ENCODE measurements at places on chromosomes 1 and 21.

GRCh38 chr1:178093494-178093950, 382 bp upstream of the RASAL2 start:
- H3K4me1 ChIP-seq, result peaks cover 14% of the 10 kb centered on the region
- DNase-seq, result peak; percentile 94
- no peaks in the 10 kb centered on the region for H3K36me3 ChIP-seq
- H3K27ac ChIP-seq, result peak overlapping the region; percentile 58
- H3K27me3 ChIP-seq, result no peaks in the 10 kb centered on the region

DNA sequence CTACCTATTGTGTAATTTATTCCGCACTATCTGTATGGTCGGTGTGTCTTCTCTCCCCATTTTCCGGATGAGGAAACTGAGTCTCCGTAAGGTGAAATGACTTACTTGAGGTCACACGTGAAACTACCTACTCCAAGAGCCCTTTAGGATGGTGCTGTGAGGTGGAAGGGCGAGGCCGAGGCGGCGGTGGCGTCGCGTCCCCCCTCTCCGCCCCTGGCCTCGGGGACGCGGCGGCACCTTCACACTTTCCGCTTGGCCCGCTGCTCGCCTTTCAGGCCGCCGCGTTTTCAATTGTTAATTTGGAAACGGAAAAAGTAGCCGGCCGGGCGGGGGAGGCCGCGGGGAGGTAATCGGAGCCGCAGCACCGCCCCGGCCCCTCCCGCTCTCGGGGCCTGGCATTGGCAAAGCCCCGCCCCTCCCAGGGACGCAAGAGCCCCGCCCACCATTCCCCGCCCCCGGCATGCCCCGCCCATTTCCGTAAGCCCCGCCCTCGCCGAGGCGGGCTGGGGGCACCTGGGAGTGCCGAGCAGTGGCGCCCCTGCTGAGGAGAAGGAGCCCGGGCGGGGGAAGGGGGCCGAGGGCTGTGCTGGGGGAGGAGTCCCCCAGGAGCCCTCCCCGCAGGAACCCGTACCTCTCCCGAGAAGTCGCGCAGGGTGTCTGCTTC, 18.6 kb downstream of the KCNQ4 start:
- H3K4me1 ChIP-seq, result no peaks in the 10 kb centered on the region
- H3K4me3 ChIP-seq, result no peak overlapping the region
- H3K27ac ChIP-seq, result no peak overlapping the region
- DNase-seq, result no peak
- H3K36me3 ChIP-seq, result no peaks in the 10 kb centered on the region
- H3K27me3 ChIP-seq, result no peaks in the 10 kb centered on the region

DNA sequence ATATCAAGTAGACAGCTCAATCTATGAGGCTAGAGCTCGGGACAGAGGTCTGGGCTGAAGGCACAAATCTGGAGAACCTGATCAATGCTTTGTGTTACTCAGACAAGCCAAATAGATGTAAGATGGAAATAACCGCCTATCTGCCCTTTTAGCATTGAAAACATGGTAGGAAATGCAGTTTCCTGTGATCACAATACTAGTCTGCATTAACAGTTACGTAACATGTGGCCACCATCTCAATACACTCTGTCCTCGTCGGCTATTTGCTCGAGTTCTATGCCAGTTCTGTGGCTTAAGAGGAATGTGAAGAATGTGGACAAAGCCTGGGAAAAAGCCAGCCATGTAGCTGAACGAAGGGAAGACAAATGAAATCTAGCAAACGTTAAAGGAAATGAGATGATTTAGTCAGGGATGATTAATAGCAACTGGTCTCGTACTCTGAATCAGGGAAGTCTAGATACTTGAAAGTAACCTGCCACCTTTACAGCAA, 73.3 kb downstream of the HSF2BP start:
- peak overlapping the region; percentile 92 for H3K27ac ChIP-seq
- peak; percentile 90 for DNase-seq
- H3K4me3 ChIP-seq, result no peak overlapping the region
- no peaks in the 10 kb centered on the region for H3K27me3 ChIP-seq

GRCh38 chr1:36223381-36223995, 755 bp upstream of the THRAP3 start:
- H3K36me3 ChIP-seq, result peaks cover 16% of the 10 kb centered on the region
- H3K27me3 ChIP-seq, result no peaks in the 10 kb centered on the region
- peak overlapping the region; percentile 90 for H3K27ac ChIP-seq
- DNase-seq, result peak; percentile 58
- H3K4me3 ChIP-seq, result peak overlapping the region; percentile 81

DNA sequence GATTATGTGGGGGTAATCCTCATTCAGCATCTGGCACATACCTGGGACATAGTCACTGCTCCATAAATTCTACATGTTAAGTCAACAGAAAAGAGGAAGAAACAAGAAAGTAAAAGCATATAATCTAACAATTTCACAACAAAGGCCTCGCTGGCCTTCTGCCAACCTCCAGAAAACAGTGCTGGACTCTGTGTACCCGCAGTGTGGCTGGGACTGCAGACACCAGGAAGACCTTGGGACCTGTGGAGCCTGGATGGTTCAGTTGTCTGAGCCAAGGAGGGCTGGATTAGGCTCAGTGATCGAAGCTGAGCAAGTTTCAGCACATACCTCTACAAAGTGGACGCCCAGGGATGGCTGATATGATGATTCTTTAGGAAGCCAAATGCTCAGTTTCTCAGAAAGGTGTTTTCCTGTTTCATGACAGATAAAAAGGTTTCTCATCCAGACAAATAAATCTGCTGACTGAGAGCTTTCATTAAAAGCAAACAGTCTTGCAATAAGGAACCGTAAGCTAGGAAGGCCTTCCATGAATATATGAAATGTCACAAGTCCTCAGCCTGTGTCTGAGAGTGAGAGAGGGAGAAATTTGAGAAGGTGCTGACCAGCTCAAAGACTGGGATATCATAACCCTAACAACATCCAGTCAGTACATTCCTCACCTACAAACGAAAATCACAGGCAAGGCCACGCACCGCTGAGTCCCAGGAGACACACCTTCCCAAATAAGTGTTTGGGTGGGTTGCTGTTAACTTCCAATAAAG, 48.4 kb downstream of the CAPZB start:
- H3K4me1 ChIP-seq, result peaks cover 33% of the 10 kb centered on the region
- peak; percentile 42 for DNase-seq
- H3K4me3 ChIP-seq, result no peak overlapping the region
- H3K36me3 ChIP-seq, result peaks cover 3% of the 10 kb centered on the region

- H3K27ac ChIP-seq, result no peak overlapping the region
- H3K36me3 ChIP-seq, result no peaks in the 10 kb centered on the region
- no peaks in the 10 kb centered on the region for H3K27me3 ChIP-seq
- no peaks in the 10 kb centered on the region for H3K4me1 ChIP-seq
- H3K4me3 ChIP-seq, result peak overlapping the region; percentile 65
Measured at GRCh38 chr1:192809307-192810252, 741 bp downstream of the RGS2 start.

DNA sequence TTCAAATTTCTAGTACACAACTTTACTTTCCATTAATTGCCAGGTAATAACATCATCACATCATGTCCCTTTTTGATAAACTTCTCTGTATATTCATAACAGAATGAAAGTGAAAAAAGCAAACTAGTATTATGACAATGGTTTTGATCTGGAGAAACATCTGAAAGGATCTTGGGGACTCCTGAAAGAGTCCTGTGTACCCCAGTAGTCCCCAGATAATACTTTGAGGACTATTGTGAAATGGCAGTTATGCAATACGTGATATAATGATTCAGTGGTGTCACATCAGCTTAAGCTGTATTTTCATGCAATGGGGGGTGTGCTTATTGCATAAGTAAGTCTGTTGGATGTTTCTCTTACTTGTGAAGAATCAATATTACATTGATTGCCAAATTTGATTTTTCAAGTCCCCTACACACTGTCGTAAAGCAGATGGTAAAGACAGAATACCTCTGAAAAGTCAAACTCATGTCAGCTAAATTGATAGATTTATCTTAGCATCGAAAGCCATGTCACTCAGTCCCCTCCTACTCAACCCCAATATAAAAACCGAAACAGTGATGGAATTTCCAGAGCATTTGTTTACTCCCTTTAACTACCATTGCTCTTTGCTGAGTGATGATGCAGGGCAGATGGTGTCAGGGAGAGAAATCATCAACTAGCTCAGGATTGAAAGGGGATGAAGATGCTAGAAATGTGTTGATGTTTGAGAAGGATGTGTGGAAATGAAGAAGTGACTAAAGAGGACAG, 146.7 kb upstream of the C1orf105 start:
- no peaks in the 10 kb centered on the region for H3K36me3 ChIP-seq
- no peak overlapping the region for H3K27ac ChIP-seq
- H3K4me1 ChIP-seq, result no peaks in the 10 kb centered on the region
- H3K27me3 ChIP-seq, result no peaks in the 10 kb centered on the region
- no peak overlapping the region for H3K4me3 ChIP-seq
- no peak for DNase-seq

DNA sequence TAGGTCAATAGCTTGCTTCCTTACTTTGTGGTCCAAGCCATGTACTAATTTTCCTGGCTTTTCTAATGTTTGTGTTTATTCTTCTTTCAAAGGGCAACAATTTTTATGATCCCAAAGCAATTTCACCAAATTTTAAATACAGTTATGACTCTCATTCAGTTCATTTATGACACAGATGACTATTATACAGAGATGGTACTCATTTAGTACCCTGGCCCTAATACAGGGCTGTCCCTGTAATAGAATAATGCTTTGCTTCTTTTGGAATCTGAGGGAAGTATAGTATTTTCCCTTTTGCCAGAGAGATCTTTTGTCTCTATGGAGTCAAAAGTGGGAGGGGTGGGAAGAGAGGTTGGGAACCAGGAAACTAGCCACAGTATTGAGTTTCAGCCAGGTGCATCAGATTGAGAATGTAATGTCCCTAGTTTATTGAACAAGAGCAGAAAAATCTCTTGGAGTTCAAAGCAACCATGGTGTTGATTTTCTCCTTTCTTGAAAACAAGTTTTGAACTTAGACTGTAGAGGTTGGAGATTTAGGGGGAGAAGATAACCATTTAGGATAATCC, 20.4 kb downstream of the DENND2D start:
- H3K27ac ChIP-seq, result no peak overlapping the region
- H3K27me3 ChIP-seq, result no peaks in the 10 kb centered on the region
- peaks cover 30% of the 10 kb centered on the region for H3K36me3 ChIP-seq
- DNase-seq, result no peak

DNA sequence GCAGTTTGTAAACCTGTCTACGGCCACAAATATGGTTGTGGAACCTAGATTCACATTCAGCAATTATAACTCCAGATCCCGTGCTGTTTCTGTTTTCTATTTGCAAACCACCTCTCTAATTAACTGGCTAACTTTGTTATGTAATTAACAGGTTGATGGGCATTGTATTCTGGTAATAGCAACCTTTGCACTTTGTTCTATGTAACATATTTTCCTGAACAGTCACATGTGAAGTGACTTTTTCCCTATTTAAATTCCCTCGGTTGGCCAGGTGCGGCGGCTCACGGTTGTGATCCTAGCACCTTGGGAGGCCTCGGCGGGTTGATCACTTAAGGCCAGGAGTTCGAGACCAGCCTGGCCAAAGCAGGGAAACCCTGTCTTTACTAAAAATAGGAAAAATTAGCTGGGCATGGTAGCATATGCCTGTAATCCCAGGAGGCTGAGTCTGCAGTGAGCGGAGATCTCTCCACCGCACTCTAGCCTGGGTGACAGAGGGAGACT, 1.4 kb downstream of the ACADM start:
- no peak for DNase-seq
- no peak overlapping the region for H3K27ac ChIP-seq
- no peaks in the 10 kb centered on the region for H3K27me3 ChIP-seq
- no peaks in the 10 kb centered on the region for H3K4me1 ChIP-seq
- peak overlapping the region; percentile 80 for H3K4me3 ChIP-seq
- H3K36me3 ChIP-seq, result peaks cover 9% of the 10 kb centered on the region

GRCh38 chr1:214913966-214914365, 168.6 kb upstream of the KCNK2 start:
- DNase-seq, result no peak
- H3K4me3 ChIP-seq, result no peak overlapping the region
- no peak overlapping the region for H3K27ac ChIP-seq
- H3K27me3 ChIP-seq, result no peaks in the 10 kb centered on the region
- no peaks in the 10 kb centered on the region for H3K4me1 ChIP-seq

GRCh38 chr1:35229587-35230360, 36.8 kb upstream of the SFPQ start:
- H3K4me3 ChIP-seq, result no peak overlapping the region
- no peak for DNase-seq
- no peaks in the 10 kb centered on the region for H3K27me3 ChIP-seq
- H3K27ac ChIP-seq, result no peak overlapping the region
- H3K4me1 ChIP-seq, result no peaks in the 10 kb centered on the region
- no peaks in the 10 kb centered on the region for H3K36me3 ChIP-seq

DNA sequence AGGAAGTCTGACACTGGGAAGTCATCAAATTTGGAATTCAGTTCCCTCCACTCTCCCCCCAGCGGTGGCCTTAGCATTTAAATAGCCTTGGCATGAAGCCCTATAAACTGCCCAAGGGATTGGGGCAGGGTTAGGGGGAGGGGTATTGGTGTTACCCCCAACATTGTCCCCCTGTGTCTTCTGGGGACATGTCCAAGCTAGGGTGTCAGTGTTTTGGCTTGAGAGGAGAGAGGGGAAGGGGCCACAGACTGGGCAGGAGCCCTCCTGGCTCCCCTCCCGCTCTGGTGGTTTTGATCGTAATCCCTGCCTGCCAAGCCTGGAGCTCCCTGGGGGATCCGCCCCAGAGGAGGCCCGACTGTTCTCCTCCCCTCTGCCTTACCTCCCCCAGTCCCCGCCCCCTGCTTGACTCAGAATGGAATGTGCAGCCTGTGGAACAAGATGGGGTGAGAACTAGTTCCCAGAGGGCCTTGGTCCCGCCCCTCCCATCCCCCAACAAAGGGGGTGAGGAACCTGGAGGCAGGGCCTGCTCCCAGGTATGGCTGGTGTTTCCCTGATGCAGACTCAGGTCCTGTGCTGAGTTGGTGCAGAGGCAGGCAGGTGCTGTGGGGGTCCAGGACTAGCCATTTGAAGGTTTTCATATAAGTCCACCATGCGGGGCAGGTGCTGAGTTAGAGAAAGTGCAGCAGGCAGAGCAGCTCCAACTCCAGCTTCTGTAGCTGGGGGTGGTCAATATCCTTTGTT, 7.4 kb downstream of the SOX13 start:
- H3K36me3 ChIP-seq, result no peaks in the 10 kb centered on the region
- peaks cover 75% of the 10 kb centered on the region for H3K4me1 ChIP-seq
- H3K27ac ChIP-seq, result peak overlapping the region; percentile 63
- H3K27me3 ChIP-seq, result no peaks in the 10 kb centered on the region

GRCh38 chr21:15274701-15275485, 210.1 kb upstream of the NRIP1 start:
- H3K4me3 ChIP-seq, result no peak overlapping the region
- DNase-seq, result no peak
- H3K4me1 ChIP-seq, result no peaks in the 10 kb centered on the region
- H3K27me3 ChIP-seq, result no peaks in the 10 kb centered on the region
- H3K27ac ChIP-seq, result no peak overlapping the region

All from SJCRH30 (cell line).